T47D (cell line): ENCODE measurements at places on chromosomes 6 and 20.

- no peak for DNase-seq
Observed at GRCh38 chr20:37850724-37851355, 52.1 kb upstream of the VSTM2L start.

DNA sequence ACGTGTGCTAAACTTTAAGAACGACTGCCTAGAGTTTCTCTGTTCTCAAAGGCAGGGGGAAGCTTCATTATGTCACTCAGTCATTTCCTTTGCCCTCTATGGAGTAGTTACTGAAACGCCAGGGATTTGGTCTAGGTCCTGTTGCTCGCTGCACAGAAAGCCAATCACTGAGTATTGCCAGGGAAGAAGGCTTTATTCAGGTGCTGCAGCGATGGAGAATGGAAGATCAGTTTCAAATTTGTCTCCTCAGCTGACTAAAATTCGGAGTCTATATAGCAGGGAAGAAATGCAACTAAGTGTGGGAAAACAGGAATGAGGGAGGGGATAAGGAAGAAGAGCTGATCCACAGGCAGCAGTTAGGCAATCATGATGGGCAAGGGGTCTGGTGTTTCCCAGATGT, 75.8 kb downstream of the QRSL1 start:
- DNase-seq: no peak

DNA sequence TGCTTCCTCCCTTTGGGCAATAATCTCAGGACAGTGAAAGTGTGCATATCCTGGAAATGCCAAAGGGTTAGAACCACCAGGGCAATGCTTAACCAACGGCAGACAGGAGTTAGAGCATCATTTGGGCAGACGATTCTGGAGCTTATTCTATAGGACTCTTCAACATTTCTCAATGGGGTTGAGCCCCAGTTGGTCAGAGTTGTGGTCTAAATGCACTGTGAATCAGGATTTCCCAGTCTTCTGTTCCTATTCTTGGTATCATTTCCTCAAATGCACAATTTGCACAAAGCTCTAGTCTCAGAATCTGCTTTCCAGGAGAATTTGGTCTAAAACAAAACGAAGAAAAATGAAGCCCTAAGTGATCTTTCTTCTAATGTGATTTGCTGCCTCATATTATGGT, 389.6 kb upstream of the JAG1 start:
- no peak for DNase-seq

GRCh38 chr6:123956492-123957139, 153.0 kb downstream of the NKAIN2 start:
- no peak for DNase-seq

DNA sequence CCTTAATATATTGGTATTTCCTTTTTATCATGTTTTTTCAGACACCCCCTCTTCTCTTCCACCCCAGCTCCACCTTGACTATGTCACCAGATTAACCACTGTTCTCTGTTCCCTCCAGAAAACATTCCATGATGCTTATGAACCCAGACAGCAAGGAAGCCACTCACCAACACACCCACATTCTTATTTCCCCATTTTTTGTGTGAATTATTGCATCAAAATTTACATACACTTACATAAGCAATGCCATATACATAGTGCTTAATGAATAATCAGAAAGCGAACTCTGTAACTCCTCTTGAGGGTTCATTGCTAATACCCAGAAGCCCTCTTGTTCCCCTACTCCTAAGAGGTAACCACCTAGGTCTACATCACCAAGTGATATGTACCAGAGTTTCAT, 182.3 kb upstream of the CDYL start:
- DNase-seq: no peak

DNA sequence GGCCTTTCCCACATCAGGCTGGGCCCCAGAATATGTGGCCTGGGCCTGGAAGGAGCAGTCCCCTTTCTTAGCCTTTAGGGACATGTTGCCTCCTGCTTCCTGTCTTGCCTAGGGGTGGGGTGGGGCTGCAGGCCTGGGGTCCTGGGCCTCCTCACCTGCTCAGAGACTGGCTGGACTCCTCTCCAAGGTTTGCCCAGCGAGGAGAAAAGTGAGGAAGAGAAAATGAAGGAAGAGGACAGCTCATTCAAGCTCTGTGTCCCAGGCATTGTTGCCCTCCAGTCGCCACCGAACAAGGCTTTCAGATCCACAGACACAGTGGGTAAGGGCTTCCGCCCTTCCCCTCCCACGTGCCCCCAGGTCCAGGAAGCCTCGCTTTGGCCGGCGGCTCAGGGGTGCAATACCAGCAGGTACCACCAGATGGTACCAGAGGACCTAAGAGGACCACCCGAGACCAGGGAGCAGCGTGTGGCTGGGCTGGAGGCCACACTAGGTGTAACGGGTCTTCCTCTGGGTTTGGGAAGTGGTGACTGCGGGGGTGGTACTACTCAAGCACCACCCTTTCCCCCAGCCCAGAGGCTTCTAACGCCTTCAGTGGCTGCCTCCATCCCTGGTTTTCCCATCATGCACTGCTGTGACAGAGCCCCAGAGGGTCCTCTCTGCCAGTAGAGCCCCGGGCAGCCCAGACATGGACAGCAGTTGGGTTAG, 5.5 kb upstream of the BAK1 start:
- peak; percentile 71 for DNase-seq

GRCh38 chr20:25195962-25196785, 662 bp downstream of the ENTPD6 start:
- DNase-seq: peak; percentile 72

DNA sequence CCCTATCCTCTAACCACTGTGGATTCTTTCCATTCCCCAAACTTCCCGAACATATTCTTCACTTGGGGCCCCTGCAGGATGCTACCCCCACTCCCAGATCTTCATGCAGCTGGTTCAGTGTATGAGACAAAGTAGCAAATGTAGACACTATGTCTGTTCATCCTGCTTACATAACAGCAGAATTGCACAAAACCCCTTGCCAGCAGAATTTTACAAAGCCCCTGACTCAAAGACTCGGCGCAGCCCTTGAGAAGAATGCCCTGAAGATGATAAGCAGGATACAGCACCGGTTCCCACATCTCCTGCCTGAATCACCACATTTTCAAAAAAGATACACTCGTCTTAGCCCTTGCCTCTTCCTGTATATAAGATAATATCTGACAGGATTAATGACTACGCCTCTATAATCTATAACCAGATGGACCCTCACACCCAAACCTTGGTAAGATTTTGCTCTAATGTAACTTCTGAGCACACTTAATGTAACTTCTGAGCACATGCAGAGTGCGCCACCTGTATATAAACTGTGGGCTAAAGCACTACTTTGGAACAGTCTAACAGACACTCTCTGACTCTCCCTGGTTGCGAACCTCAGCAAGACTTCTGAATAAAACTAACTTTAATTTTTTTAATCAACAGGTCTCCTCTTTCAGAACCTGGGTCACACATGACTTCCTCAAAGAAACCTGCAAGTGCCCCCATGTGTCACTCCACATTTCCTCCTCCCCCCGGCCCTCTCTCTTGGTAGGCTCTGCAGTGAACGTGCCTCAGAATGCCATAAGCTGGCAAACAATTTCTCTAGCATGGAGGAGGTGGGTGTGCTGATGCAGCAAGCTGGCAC, 28.7 kb downstream of the RALGAPA2 start:
- DNase-seq: no peak

DNA sequence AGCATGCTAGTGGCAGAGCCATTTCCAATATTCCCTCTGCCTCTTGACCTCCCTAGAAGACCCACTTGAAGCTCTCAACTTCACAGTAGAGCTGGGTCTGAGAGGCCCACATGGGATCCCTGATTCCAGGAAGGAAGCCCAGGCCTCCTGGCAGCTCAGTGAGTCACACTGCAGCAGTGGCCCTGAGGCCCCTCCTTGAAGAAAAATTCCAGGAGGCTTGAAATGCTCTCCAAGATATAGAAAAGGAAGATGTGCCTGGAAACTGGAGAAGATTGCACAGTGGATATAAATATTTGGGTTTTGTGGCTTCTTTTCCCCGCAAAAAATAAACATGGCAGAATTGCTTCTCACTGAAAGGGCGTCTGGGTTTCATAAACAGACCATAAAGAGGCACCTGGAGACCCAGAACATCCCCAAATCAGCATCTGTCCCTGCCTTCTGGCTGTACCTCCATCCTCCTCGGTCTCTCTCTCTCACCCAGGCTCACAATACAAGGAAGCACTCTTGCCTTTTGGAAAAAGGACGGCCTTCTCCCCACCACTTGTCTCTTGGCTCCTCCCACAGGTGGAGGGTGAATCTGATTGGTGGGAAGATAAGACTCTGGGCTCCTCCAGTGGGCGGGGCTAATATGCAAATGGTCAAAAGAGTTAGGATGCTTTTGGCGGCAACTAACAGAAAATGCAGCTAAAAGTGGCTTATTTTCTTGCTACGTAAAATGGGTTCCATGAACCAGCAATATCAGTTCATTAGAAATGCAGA, 200.0 kb upstream of the SULF2 start:
- DNase-seq: no peak

- peak; percentile 2 for DNase-seq
Observed at GRCh38 chr6:132728616-132729015, 14.8 kb upstream of the VNN1 start.

- no peak for DNase-seq
Observed at GRCh38 chr6:11386726-11387125, 150.8 kb upstream of the TMEM170B start.

DNA sequence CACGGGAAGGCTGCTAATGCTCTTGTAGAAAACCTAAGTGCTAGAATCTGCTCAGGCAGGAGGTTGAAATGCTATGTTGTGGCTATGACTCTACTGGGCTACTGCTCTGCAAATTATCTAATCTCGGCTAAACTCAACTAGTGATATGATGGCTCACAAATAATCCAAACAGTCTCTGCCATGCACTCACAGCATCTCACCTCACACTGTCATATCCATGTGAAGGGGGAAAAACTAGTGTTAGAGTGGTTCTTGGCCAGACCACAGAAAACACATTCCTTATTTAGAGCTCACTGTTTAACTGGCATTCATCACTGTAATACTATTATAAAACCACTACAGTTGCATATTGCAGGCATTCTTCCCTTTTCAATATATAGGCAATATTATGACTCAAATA, 81.8 kb upstream of the DST start:
- no peak for DNase-seq

DNA sequence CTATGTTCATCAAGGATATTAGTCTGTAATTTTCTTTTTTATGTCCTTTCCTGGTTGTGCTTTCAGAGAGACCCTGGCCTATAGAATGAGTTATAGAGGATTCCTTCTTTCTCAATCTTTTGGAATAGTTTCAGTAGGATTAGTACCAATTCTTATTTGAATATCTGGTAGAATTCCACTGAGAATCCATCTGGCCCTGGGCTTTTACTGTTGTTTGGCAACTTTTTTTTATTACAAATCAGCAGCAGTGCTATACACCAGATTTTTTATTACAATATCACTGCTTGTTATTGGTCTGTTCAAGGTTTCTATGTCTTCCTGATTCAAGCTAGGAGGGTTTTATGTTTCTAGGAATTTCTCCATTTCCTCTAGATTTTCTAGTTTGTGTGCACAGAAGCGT, 50.0 kb upstream of the NRSN1 start:
- DNase-seq: no peak

DNA sequence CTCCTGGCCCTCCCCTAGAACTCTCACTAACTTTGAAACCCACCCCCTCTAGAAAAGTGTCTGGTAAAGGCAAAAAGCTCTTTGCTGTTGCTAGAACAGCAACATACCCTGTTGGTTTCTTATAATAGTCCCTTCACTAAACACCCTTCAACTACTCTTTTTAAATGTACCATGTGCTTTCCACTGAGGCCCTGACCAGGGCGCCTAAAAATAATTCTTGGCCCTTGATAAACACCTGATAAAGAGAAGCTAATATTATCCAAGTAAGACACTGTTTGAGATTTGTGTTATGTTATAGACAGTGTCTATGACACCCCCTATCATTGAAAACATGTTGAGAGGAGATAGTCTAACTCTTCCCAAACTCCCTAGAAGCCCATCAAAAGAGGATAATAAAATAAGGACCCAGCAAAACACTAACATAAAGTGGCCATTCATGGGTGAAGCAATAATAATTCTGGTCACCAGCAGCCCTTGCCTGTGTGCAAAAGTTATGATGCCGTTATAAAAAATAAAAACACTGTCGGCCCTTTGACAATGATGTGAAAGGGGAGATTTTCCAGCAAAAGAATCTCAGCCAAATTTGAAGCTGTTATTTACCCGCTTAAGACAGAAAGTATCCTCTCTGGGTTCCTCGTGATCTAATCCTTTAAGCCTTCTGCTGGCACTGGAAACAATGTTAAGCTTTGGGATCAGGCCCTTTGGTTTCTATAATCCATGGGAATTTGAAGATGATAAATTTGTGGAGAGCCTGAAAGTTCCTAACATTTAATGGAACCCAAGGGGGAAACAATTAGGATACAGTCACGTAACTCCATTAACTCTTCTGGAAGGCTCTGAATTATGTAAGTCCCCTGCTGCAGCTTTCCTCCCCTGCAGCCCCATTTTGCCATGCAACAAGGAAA, 122.6 kb upstream of the PLCB4 start:
- no peak for DNase-seq

- DNase-seq: no peak
Observed at GRCh38 chr20:14707865-14708596, 370.6 kb upstream of the FLRT3 start.

DNA sequence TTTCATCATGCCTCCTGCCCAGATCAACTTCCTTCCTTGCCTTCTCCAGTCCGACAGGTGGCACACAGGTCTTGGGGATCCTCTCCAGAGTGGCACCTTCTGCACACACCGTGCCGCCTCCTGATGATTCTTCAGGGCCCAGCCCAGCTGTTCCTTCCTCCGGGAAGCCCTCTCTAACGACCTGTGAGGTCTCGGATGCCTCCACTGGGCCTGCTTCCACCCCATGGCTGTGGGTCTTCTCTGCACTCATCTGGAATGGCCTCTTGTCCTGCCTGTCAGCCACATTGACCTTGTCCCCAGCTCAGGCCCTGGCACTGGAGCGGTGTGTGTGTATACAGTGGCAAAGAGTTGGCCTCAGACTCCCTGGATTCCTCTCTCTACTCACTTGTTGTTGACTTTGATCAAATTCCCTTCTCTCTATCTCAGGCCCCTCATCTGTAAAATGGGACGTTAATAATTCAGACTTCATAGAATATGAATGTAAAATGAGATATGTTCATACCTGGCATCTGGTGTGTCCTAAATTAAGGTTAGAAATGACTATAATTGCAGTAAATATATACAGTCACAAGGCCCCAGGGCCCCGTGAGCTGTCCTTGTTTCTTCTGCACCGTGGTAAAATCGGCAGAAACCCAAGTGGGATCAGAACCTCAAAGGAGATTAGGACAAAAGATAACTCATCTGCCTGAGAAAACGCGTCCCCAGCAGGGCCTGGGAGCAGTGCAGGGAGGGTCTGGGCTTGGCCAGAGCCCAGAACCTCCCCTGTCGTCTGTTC, 1.5 kb downstream of the FAM210B start:
- peak; percentile 72 for DNase-seq

DNA sequence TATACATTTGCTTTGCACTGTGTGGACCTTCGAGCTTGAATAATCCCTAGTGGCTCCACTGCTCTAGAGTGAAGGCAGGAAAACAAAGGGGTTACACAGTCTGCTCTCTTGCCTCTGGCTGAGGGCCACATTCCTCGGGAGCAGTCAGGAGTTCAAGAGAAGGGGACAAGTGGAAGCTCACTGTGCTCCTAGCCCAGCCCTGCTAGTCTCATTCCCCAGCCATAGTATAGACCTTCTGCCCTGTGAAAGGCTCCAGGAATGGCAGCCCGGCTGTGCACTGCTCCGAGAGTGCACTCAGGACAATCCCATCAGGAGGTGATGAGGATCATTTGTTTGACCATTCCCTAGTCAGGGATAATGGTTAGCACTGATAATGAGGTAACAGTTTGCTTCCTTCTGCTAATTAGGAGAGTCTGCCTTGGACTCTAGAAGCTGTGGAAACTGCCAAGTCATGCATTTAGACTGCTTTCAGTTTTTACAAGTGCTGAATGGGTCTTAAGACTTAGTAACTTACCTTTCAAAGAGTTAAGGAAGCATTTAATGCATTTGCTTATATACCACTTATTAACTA, 8.5 kb downstream of the IYD start:
- peak; percentile 5 for DNase-seq
